ENCODE measurements at places on chromosomes 3 and 15. TPM values are rescaled to one million over a fixed set of nuclear protein-coding genes. Genes with fewer than 3 reads are reported as not detected.

GRCh38 chr3:84960581-84960980 is 1.8 kb downstream of the CADM2 start:
- H3K4me3 ChIP-seq, result no peak overlapping the region
- H3K36me3 ChIP-seq, result no peaks in the 10 kb centered on the region
- no peaks in the 10 kb centered on the region for H3K4me1 ChIP-seq
- no peak for DNase-seq

- no peak for DNase-seq
- H3K27ac ChIP-seq, result no peak overlapping the region
- peaks cover 4% of the 10 kb centered on the region for H3K27me3 ChIP-seq
- H3K36me3 ChIP-seq, result no peaks in the 10 kb centered on the region
- no peaks in the 10 kb centered on the region for H3K4me1 ChIP-seq
- H3K4me3 ChIP-seq, result no peak overlapping the region
These were observed 153.3 kb downstream of the USP13 start for GRCh38 chr3:179806177-179806576.

GRCh38 chr3:94928921-94929320 is 866.1 kb downstream of the NSUN3 start:
- no peak overlapping the region for H3K27ac ChIP-seq
- no peaks in the 10 kb centered on the region for H3K27me3 ChIP-seq
- H3K36me3 ChIP-seq, result no peaks in the 10 kb centered on the region
- DNase-seq, result no peak

The FMN1 gene
- 32.6 TPM for total RNA-seq

GRCh38 chr15:54091651-54092050 is 113.4 kb downstream of the UNC13C start:
- no peak overlapping the region for H3K4me3 ChIP-seq
- H3K27ac ChIP-seq, result no peak overlapping the region
- H3K4me1 ChIP-seq, result no peaks in the 10 kb centered on the region
- no peaks in the 10 kb centered on the region for H3K27me3 ChIP-seq

The DNAH12 gene
- total RNA-seq, result 4.9 TPM

DNA sequence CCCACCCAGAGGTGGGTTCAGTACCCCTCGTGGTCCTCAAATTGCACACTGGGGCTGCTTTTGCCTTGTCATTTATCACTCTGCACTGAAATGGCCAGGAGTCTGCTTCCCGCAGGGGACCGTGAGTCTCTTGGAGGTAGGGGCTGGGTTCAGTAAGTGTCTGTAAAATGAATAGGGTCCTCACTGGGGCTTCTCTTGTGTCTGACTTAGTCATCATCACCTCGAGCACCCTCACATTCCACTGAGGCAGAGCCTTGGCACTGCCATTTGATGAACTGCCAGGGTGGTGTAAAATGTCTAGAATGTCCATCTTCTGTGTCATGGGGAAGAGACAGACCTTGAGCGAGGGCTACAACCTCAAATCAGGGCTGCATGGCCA is 61.0 kb upstream of the RYK start:
- no peaks in the 10 kb centered on the region for H3K27me3 ChIP-seq
- DNase-seq, result no peak
- peaks cover 48% of the 10 kb centered on the region for H3K4me1 ChIP-seq
- no peak overlapping the region for H3K4me3 ChIP-seq

The WDR53 gene
- total RNA-seq, result 10.2 TPM

The USP13 gene
- total RNA-seq, result 23.8 TPM

DNA sequence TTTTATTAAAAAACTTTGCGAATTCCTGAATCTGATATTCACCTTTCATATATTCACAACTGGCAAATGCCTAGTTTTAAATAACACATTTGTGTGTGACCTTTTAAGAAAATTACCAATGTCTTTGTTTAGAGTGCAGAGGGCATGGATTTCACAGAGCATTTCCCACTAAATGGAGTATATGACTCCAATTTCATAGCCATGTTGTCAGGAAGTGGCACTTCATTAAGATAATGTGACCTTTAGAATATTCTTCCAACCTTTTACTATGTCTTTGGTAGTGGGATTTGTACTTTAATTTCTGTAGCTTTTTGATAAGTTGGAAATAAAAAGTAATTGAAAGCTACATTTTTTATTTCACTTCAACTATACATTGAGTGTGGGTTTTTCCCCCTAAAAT is 188.7 kb downstream of the NAALADL2 start:
- H3K36me3 ChIP-seq, result no peaks in the 10 kb centered on the region
- H3K4me3 ChIP-seq, result no peak overlapping the region
- DNase-seq, result no peak
- no peaks in the 10 kb centered on the region for H3K27me3 ChIP-seq

The ZNF774 gene
- 3.6 TPM for total RNA-seq

- H3K27ac ChIP-seq, result no peak overlapping the region
- peaks cover 7% of the 10 kb centered on the region for H3K4me1 ChIP-seq
- H3K27me3 ChIP-seq, result no peaks in the 10 kb centered on the region
- H3K4me3 ChIP-seq, result no peak overlapping the region
These were observed 11.9 kb downstream of the MCM2 start for GRCh38 chr3:127610105-127610504.

DNA sequence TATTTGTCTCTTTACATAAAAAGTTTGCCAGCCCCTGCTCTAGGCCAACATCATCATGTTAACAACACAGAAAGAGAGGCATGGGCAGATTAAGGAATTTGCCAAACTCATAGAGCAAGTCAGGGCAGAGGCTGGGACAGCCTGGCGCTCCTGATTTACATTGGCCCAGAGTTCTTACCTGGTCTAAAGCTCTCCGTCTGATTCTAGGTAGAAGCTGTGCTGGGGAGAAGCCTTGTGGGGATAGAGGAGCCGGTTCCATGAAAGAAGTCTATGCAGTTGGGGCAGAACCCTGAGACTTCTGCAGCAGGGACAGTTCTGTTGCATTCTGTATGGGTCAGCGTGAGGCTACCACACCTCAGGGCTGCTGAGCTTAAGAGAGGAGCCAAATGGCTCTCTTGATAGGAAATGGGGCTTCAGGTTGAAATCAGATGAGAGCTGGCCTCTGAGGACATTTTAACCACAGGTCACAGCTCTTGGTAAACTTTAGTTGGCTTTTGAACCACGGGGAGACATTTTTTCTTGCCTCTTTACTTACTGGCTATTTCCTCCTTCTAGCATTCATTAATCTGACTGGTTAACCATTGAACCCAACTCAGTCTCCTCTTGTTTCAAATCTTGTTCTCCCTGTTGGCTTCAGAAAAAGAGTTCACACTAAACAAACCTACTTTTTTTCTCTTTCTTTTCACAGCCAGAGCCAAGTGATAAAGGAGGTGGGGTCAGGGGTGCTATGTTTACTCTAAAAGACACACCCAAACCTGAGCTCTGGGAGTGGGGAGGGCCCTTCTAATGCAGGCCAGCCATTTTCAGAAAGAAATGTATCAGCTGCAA is 250.7 kb downstream of the OPA1 start:
- H3K4me3 ChIP-seq, result no peak overlapping the region
- H3K36me3 ChIP-seq, result no peaks in the 10 kb centered on the region
- DNase-seq, result no peak
- H3K27me3 ChIP-seq, result no peaks in the 10 kb centered on the region

DNA sequence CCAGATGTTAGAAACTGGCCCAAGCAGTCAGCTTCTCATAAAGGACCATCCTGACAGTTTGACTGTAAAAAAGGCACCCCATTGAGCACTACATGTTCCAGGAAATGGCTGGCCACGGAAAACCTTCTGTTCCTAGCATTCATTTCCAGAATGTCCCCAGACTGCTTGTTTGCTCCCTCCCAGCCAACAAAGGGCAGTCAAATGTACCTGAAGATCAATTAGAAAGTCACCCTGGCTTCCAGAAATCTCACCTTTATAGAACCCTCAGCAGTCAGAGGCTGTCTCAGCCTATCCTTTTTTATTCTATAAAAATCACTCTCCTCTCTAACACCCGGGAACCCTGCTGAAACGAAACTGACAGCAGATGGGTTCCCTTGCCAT is 784 bp upstream of the SAMMSON start:
- no peak overlapping the region for H3K4me3 ChIP-seq
- H3K36me3 ChIP-seq, result no peaks in the 10 kb centered on the region
- no peak for DNase-seq
- no peaks in the 10 kb centered on the region for H3K27me3 ChIP-seq
- H3K27ac ChIP-seq, result no peak overlapping the region

- no peak for DNase-seq
- H3K4me1 ChIP-seq, result peaks cover 35% of the 10 kb centered on the region
- no peak overlapping the region for H3K27ac ChIP-seq
- no peak overlapping the region for H3K4me3 ChIP-seq
These were observed 4.5 kb downstream of the NDUFB5 start for GRCh38 chr3:179608931-179609720.

- H3K27me3 ChIP-seq, result no peaks in the 10 kb centered on the region
- H3K4me1 ChIP-seq, result no peaks in the 10 kb centered on the region
- no peak overlapping the region for H3K4me3 ChIP-seq
- DNase-seq, result no peak
- H3K27ac ChIP-seq, result no peak overlapping the region
- no peaks in the 10 kb centered on the region for H3K36me3 ChIP-seq
These were observed 86.2 kb downstream of the MITF start for GRCh38 chr3:69825446-69825845.

The PYGO1 gene
- total RNA-seq, result 10.4 TPM

The CAMP gene
- 1.4 TPM for total RNA-seq

GRCh38 chr3:62965311-62965710 is 90.1 kb upstream of the CADPS start:
- no peak overlapping the region for H3K27ac ChIP-seq
- DNase-seq, result no peak
- no peaks in the 10 kb centered on the region for H3K4me1 ChIP-seq
- no peaks in the 10 kb centered on the region for H3K36me3 ChIP-seq
- H3K4me3 ChIP-seq, result no peak overlapping the region

- no peak for DNase-seq
- H3K4me1 ChIP-seq, result peaks cover 12% of the 10 kb centered on the region
- H3K36me3 ChIP-seq, result no peaks in the 10 kb centered on the region
- no peak overlapping the region for H3K4me3 ChIP-seq
- peaks cover 92% of the 10 kb centered on the region for H3K27me3 ChIP-seq
- H3K27ac ChIP-seq, result no peak overlapping the region
These were observed 1.5 kb downstream of the VWA5B2 start for GRCh38 chr3:184230603-184231528.

The FAM227B gene
- 2.8 TPM for total RNA-seq

The NEK10 gene
- 4.2 TPM for total RNA-seq

DNA sequence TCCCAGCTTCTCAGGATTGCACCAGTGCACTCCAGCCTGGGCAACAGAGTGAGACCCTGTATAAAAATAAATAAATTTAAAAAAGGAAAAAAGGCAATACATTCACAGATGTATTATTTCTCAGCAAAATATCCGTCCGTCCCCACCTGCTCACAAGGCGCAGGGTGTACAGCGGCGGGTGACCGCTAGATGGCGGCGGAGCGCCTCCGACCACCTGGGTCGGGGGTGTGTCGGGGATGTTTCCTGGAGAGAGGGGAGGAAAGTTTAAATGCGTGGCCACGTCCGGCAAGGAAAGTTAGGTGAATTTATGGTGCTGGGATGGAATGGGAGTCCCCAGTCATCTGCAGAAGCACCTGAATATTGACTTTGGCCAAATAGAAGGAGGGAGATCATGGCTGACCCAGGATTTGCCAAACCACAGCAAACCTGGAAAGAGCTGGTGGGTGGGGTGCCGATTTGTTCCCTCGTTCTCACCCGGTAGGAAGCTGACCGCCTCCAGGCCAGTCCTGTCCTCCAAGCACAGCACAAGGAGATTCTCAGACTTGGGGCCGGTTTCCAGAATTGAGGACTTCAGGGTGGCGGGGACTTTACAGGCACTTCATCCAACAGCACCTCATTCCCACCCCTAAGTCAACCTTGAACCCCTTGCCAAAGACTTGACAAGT is 88.3 kb downstream of the TMEM266 start:
- H3K27me3 ChIP-seq, result peaks cover 11% of the 10 kb centered on the region
- H3K4me3 ChIP-seq, result no peak overlapping the region
- peak; percentile 60 for DNase-seq
- no peaks in the 10 kb centered on the region for H3K4me1 ChIP-seq
- H3K36me3 ChIP-seq, result no peaks in the 10 kb centered on the region
- no peak overlapping the region for H3K27ac ChIP-seq

The HCLS1 gene
- total RNA-seq, result 37.4 TPM

- DNase-seq, result no peak
- no peak overlapping the region for H3K27ac ChIP-seq
- H3K4me1 ChIP-seq, result no peaks in the 10 kb centered on the region
- no peak overlapping the region for H3K4me3 ChIP-seq
These were observed 386.5 kb downstream of the SHQ1 start for GRCh38 chr3:72461787-72462186.

DNA sequence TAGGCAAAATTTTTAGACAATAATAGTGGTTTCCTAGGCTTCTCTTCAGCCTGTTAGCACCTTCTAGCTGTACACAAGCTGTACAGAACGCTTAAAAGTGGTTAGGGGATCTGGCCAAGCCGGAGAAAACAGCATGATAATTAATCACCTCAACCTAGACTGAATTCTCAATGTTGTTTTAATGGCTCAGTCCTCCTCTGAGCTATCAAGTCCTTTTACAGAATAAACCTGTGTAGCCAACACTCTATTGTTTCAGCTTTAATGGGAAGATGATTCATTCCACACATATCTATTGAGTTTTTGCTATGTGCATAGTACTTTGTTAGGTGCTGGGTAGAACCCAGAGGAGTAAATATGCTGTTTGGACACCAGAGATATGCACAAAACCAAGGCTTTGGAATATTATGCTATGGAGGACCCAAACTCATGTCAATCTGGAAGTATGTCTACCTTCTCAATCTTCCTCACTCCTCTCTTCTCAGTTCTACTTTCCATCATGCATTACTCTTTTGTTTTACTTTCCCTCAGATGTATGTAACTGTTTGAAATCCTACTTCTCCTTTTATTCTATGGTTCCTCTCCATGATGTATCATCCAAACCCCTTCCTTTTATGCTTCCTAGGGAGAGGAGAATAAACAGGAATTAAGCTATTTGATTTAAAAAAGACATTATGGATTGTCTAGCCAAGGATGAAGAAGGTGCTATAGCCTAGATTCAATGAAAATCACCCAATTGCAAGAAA is 27.6 kb upstream of the UBE2E2 start:
- no peaks in the 10 kb centered on the region for H3K27me3 ChIP-seq
- no peak for DNase-seq

The EBLN2 gene
- total RNA-seq, result 4.0 TPM

DNA sequence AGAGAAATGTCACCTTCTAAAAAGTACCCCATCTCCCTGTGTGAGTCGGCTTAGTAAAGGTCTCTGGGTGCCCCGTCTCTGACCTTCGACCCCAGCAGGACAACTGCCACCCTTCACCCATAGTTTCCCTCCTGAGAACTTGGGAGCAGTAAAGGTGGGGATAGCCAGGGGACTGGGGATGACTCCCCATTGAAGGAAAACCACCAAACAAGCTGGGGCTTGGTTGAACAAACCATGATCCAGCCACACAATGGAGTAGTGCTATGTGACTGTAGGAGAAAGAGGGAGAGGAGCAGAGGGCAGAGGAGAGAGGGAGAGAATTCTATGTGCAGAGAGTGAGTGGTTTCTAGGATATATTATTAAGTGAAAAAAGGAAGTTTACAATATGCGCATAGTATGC is 33.7 kb downstream of the IDH3A start:
- H3K36me3 ChIP-seq, result no peaks in the 10 kb centered on the region
- no peaks in the 10 kb centered on the region for H3K4me1 ChIP-seq
- no peaks in the 10 kb centered on the region for H3K27me3 ChIP-seq
- DNase-seq, result no peak

- no peak for DNase-seq
- no peaks in the 10 kb centered on the region for H3K36me3 ChIP-seq
- peaks cover 15% of the 10 kb centered on the region for H3K4me1 ChIP-seq
These were observed 65.8 kb upstream of the TNFAIP8L3 start for GRCh38 chr15:51160484-51160883.

GRCh38 chr3:25944329-25944728 is 154.4 kb downstream of the OXSM start:
- H3K27me3 ChIP-seq, result no peaks in the 10 kb centered on the region
- H3K27ac ChIP-seq, result no peak overlapping the region
- H3K4me1 ChIP-seq, result no peaks in the 10 kb centered on the region
- H3K4me3 ChIP-seq, result no peak overlapping the region

All from left lung (tissue), 14 donors.